SW 1271 (cell line): ENCODE measurements at places on chromosomes 7 and 10.

- DNase-seq = no peak
These were observed 58.4 kb upstream of the SPOCK2 start for GRCh38 chr10:72146559-72147323.

DNA sequence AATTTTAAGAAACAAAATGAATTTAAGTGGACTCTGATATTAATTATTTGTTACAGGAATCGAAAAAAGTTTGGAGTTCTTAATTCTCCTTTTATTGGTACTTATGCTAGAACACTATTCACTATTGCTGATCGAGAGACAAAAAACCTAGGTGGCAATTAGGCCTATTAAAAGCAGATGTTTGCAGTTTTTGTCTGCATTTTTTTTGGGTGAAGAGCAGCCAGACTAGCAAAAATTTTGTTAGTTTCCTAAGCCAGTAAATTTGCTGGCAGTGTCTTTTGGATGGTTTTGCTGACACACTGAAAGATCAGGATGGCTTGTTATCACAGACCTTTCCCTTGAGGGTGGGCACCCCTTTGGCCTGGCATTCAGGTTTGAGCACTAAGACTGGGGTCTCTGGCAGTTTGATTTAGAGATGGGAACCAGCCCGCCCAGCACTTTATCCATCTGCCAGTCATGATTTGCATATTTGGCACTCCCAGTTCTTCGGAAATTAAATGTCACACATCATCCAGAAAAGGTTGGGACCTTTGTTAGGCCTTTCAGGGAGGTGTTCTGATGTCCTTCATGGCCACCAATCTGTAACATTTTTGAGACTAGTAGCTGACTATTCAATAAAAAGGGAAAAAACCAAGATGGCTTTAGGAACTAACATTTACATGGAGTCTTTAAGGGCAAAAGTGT is 57.3 kb downstream of the INPP5F start:
- DNase-seq = no peak

GRCh38 chr10:67221939-67222494 is 296.2 kb downstream of the LRRTM3 start:
- DNase-seq = no peak

DNA sequence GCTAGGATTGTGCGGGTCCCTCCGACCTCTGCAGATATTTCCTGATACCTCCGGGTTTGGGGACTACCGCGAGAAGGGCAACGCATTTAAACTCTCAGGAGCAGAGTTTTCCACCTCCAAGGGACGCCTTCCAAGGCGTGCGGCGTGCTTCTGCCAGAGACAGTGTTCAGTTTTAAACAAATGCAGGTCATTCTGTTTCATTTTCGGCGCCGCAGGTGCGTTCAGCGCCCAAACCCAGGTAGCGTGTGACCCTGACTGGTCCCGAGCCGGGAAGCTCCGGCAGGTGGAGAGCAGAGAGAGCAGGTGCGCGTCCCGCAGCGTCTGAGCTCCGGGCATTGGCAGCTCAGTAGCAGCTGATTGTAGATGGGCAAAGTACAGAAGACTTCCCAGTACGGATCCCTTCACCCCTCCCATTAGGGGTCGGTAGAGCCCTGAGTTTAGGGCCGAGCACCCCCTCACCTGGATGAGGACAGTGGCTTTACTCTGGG is 1.4 kb upstream of the CYP26A1 start:
- no peak for DNase-seq

- no peak for DNase-seq
These were observed 109.2 kb downstream of the PRTFDC1 start for GRCh38 chr10:24843256-24843655.

DNA sequence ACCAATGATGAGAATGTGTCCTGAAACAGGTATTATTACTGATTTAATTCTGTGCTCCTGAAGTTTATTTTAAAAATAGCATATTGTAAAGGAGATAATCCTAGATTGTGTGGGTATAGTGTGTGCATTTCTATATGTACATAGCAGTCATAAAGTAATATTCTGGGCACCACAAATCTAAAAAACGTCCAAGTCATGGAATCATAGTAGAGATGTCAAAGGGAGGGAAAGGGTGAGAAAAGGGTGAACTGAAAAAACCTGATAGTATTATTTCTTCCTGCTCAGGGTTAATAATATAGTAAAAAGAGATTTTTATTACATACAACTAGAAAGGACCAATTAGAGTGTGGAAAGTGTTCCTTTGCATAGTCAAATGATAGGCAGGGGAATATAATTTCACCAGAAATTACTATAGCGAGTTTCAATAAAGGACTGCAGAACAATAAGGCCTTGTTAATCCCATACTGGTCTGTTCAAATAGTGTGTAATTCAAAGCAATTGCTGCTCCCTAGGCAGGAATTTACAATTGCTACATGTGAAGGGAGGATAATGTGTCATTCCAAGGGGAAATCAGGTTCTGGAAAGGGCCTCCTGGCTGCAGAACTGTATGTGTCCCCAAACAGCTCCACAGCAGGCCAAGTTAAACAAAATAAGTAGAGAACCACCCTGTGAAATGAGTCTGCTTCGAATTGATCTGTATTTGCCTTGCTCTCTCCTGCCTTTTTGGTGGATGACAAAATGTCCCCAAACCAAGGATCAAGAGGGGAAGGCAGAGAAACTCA is 42.5 kb upstream of the KMT2E start:
- no peak for DNase-seq

- DNase-seq = no peak
These were observed 125.1 kb upstream of the JCAD start for GRCh38 chr10:30184397-30185033.

GRCh38 chr7:158963771-158964241 is 107.4 kb downstream of the DYNC2I1 start:
- no peak for DNase-seq
